ENCODE measurements at places on chromosomes 1 and 21.

DNA sequence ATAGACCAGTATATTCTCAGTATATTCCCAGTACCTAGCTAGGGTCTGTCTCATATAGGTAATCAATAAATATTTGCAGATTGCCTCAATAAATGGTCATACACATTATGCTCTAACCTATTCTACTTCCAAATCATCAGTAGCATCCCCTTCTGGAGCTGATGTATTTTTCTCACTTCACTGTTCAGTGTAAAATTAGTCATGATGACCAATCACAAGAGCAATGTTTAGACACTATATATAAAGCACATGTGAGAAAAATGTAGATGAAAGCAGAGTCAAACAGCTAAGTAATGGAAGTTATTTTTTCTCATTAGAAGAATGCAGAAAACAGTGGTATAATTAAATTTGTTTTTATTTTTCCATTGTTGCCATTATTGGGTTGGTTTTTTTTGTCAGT is 34.7 kb downstream of the EPRS1 start:
- DNase-seq, result no peak

GRCh38 chr1:101137144-101138126 is 99.4 kb upstream of the S1PR1 start:
- DNase-seq, result no peak

DNA sequence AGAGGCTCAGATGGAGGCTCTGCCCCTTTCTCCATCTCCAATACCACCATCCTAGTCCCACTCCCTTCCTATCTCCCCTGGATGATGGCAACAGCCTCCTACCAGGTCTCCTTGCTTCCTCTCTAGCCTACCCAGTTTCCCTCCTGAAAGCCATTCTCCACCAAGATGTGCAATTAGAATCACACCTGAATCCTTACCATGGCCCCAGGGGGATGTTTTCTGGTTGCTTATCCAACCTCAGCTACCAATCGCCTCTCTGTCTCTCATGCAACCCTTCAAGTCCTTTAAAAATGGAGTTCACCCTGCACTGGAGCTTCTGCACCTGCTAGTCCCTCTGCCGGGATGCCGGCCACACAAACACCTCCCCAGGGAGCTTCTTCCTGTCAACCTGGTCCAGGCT is 2.9 kb downstream of the RCAN1 start:
- no peak for DNase-seq

DNA sequence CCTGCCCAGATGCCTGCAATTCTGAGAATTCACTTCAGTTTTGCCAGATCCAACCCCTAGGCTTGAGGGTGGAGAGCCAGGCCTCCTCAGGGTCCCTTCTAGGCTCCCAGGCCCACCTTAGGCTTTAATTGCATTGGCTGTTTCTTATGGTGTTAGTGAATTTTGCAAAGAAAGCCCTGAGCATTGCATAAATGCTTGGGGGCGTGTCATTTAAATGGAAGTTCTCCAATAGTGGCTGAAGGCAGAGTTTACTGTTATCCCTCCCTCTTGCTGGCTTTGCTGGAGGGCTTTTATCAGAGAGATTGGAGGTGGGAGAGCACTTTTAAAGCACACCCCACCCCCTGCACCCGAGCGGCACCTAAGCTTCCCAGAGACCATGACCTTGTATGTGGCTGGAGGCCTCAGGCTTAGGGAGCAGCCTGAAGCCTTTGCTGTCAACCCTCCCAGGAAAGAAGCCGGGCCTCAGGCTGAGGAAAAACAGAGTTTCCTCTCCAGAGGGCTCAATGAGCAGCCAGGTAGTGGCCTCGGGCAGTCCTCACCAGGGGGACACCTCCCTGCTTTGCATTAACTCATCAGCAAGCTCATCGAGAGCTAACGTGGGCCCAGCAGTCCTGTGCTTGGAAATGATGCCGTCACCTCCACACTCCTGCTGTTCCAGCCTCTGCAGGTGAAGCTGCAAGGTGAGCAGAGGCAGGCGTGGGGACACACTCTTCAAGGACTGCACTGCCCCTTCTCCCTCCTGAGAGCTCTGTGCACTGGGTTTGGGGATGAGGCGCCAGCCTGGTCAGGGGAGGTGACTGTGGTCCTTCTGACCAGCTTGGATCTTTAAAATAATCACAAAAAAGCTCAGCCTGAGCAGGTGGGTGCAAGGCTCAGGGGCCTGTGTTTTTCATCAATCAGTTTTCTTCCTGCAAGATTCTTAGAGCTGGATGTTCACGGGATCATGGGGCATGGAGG is 58.0 kb downstream of the STUM start:
- DNase-seq, result no peak

GRCh38 chr1:111285879-111286278 is 4.8 kb upstream of the CHIA start:
- no peak for DNase-seq

DNA sequence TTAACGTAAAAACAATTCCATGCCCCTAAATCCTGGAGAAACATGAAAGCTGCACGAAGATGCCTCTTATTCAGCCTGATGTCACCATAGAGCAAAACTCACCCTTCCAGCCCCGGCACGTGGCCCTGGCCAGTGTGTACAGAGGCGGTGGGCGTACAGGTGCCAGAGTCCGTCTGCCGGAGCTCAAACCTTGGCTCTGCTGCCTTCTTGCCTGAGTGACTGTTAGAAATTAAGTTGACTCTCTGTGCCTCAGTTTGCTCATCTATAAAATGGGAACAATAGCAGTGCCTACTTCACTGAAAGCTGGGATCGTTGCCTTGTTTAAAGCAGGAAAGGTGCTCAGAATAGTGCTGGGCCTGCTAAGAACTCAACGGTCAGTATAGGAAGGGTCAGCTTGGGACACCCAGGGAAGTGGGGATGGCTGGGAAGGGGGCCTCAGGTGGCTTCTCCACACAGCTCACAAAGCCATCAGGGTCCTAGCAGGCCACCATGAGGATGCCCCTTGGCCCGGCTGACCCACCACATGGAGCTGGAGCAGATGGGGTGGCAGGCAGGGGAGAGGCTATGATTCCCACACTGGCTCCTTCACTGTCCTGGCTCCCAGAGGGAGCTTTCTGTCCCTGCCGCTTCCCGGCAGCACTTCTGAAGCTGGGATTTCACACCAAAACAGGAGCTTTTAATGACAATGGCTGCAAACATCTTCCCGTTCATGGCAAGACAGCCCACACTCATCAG is 237.2 kb downstream of the NPHP4 start:
- no peak for DNase-seq

GRCh38 chr1:66412704-66413103 is 121.2 kb upstream of the SGIP1 start:
- no peak for DNase-seq

GRCh38 chr21:41672543-41672915 is 94.3 kb downstream of the RIPK4 start:
- DNase-seq, result no peak

GRCh38 chr21:36429947-36430546 is 44.9 kb downstream of the CHAF1B start:
- DNase-seq, result peak; percentile 46

DNA sequence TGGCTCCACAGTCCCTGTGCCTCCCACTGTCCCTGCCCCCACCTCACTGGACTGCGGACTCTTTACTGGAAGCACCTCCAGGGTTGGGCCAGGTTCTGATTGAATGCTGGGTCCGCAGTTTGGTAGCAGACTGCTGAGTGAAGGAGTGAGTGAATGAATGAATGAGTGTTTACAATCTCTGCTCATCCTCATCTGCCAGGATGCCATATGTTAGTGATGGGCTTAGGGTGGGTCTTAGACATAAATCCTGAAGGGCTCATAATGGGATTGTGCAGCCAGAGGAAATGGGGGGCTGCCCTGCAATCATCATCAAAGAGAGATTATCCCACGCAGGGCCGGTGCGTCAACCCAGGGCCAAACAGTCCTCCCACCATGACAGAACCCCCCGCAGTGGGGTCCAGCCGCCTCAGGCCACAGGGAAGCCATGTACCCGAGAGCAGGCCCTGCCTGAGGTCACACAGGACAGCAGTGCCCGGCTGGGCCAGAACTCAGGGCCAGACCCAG is 26.1 kb downstream of the SLC1A7 start:
- DNase-seq, result no peak

DNA sequence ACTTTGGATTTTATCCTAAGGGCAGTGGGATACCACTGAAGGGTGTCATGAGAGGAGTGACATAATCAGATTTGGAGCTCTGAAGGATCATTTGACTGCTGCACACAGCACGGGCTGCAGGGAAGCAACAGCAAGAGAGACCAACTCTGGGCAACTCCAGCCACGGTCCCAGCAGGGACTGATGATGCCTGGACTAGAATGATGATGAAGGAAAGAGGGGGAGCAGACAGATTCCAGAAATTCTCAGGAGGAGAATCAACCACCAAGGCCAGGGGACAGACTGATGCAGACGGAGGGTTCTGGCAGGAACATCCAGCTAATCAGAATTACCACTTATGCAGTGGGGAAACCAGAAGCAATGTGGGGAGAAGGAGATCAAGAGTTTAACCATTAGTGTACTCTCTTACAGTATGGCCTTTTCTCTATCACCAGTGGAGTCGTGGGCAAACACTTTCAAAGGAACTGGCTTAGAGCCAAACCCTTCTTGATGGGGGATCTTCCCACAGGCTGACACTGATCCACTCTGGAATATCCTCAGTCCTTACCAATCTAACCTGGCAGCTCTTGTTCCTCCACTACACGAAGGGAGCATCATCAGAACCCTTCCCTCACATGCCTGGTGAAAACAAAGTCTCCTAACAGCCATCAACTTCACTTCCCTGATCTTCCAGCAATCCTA is 3.3 kb downstream of the URB1 start:
- DNase-seq, result no peak

Measured in activated naive CD4-positive, alpha-beta T cell (primary cell).